ENCODE measurements at places on chromosomes 6 and 20.

- DNase-seq = no peak
Observed at GRCh38 chr6:96542702-96543101, 20.2 kb upstream of the FHL5 start.

GRCh38 chr6:121548131-121548530 lies 112.7 kb downstream of the GJA1 start:
- no peak for DNase-seq

GRCh38 chr6:19399406-19399805 lies 437.8 kb upstream of the ID4 start:
- no peak for DNase-seq

- no peak for DNase-seq
Observed at GRCh38 chr6:12333128-12333527, 43.0 kb downstream of the EDN1 start.

- no peak for DNase-seq
Observed at GRCh38 chr6:166932616-166933015, 23.7 kb downstream of the RNASET2 start.

GRCh38 chr20:1734269-1734858 lies 76.8 kb upstream of the SIRPG start:
- no peak for DNase-seq

DNA sequence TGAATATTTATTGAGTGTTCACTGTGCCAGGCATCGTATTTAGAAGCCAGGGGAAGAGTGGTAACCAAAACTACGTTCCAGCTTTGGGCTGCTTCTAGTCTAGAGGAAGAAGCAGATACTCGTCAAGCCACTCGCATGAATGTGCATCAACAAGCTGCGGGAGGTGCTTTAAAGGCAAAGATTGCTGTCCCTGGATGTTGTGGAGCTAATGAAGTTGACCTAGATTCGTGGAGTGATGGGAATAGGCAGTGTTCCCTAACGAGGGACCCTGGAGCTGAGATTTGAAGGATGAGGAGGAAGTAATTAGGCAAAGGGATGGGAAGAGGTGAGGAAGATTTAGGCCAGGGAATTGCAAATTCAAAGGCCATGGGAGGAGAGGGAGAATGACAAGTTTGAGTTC lies 118.9 kb downstream of the TMEM170B start:
- no peak for DNase-seq

- DNase-seq = no peak
Observed at GRCh38 chr6:79874531-79875134, 72.7 kb downstream of the ELOVL4 start.

DNA sequence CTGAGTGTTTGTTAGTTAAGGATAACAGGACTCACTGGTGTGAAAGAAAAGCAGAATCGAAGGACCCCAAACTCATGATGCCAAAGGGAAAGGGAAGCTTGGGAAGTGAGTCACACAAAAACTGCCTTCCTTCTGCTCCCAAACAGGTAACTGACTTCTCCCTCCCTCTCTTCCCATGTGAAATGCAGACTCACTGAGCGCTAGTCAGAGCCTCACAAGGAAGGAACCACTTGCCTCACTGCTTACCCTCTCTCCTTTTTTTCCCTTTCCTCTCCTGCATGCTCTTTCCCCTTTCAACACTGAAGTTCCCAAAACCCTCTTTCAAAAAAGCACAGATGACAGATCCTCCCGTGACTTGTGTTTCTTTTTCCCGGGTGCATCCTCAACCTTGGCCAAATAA lies 56.4 kb downstream of the LYRM4 start:
- no peak for DNase-seq

DNA sequence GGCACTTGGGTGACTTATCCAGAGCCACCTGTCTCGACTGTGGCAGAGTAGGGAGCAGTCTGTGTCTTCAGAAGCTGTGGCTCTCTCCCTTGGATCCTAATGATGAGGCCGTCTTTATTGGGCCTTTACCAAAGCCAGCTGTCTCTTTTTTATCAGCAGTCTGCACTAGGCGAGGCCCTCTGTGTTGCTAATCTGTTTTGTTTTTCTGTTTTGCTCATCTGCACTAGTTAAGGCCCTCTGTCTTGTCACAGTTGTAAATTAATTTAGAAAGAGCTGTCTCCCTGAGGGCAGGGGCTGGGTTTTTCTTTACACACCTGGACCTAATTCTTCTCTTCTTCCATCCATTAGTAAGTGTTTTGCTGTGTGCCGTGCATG lies 45.0 kb downstream of the CDS2 start:
- DNase-seq = no peak

DNA sequence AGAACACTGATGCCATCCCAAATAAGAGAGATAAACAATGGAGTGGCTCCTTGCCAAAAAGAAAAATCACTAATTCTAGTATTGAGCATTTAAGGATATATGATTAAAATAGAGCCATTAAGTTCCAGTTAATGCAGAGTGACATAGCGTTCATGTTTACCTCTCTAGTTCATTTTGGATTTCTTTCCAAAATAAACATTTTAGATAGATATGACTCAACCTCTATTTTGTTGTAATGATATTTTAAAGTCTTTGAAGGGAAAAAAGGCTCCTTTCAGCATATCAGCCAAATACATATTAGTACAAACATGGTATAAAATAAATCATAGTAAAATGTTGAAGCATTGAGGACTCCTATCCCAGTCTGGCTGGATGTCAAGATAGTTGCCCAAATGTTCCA lies 33.4 kb downstream of the RWDD2A start:
- no peak for DNase-seq

DNA sequence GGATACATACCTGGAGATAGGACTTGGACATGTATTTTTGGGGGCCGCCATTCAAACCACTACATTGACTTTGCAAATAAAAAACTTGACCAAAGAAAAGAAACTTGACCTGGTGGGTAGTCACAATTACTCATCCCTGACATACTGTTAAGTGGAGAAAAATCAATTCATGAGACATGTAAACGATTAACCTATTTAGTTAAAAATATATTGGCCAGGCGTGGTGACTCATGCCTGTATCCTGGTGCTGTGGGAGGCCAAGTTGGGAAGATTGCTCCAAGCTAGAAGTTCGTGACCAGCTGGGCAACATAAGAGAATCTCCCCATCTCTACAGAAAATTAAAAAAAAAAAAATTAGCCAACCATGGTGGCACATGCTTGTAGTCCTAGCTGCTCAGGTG lies 2.5 kb upstream of the SRSF12 start:
- no peak for DNase-seq

DNA sequence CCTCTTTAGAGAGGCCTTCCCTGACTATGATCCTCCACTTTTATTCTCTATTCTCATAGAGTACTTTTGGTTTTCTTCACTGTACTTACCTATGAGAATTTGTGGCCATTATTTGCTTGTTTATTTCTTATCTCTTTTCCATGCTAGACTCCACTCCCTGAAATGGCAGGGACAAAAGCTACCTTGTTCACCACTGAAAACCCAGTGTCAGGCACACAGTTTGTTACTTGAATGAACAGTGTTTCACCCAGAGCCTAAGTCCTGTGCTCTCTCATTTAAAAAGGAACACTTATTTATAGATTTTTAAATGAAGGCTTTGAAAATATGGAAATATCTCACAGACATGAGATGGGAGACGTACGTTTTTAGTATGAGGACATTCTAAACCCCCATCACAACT lies 47.7 kb upstream of the ENPP5 start:
- no peak for DNase-seq

- DNase-seq = no peak
Observed at GRCh38 chr20:46991168-46991567, 96.5 kb downstream of the EYA2 start.

GRCh38 chr6:169216830-169217229 lies 36.8 kb downstream of the THBS2 start:
- DNase-seq = no peak

- no peak for DNase-seq
Observed at GRCh38 chr6:136201732-136202131, 48.4 kb downstream of the MTFR2 start.

DNA sequence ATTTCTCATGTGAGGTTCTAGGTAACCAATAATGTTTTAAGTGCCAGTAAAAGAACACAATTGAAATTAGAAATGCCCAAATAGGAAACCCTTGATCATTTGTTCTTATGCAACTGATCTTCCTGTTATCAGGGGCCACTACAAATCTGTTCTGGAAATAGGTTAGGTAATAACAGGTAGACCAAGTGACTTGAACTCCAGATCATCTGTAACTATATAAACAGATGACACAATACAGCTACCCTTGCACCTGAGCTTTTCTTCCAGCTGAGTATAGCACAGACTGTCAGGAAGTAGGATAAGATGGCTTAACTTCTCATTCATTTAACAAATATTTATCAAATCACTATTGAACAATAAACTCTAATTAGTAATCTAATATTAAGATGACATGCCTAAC lies 52.5 kb downstream of the MAN1A1 start:
- DNase-seq = no peak

GRCh38 chr6:23890543-23891227 lies 235.3 kb upstream of the NRSN1 start:
- no peak for DNase-seq

DNA sequence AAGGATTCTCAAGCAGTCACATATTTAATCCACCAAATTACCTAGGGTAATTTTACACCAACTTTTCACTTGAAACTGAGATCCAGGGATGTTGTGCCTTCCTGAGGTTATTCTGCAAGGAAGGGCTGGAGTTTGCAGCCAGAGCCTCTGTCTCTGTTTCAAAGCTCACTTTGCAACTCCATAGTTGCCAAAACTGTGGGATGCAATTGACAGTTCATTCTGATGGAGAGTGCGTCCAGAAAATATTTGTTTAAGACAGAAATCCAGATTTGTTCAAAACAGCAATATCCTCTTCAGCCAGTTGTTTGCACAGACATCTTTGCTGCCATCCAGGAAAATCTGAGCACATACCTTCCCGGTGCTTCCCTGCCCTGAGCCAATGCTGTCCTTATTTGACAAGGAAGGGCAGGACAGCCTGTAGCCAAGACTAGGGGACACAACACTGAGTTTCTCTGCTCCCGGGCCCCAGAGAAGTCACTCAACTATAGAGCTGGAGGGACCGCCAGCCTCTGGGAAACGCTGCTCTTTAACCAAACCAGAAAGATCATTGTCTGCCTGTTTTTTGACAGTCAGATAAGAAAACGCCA lies 297.4 kb downstream of the HIVEP2 start:
- DNase-seq = no peak

DNA sequence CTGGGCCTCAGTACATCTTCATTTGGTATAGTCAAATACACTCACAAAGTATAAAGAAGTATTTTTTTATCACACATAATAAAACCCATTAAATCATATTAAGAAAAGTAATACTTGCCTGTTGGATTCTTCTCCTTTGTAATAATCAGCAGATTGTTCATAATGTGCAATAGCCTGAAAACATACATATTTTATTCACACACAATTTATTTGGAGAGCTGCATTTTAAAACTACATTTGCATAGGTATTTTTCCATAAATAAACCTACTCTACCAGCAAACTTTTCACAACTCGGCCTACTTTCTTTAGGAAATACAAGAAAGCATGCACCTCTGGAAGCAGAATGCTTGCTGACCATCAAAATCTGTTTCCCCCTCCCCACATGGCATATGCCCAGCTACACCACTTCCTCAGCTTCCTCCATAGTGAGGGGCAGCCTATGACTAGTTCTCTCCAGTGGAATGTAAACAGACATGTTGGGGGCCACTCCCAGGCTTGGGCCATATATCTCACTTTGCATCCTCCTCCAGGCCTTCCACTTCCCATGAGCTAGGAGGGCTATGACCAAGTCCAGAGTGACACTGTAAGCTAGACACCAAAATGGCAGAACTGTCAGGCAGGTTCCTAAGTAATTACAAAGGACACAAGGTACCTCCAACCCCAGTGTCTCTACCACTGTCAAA lies 28.3 kb downstream of the GZF1 start:
- no peak for DNase-seq

GRCh38 chr6:69106511-69106910 lies 471.4 kb downstream of the ADGRB3 start:
- no peak for DNase-seq

GRCh38 chr20:20903773-20904500 lies 191.5 kb upstream of the RALGAPA2 start:
- DNase-seq = no peak

- DNase-seq = no peak
Observed at GRCh38 chr6:30192076-30192475, 21.1 kb downstream of the TRIM26 start.

- no peak for DNase-seq
Observed at GRCh38 chr6:18681832-18682503, 294.8 kb downstream of the RNF144B start.

Data from H1 (cell line).